Fibroblast of skin of left quadriceps (primary cell): ENCODE measurements at places on chromosomes 2 and 18.
A peak's percentile ranks its signal among the peaks of the same experiment; 100 is the strongest.

GRCh38 chr2:3010001-3010400, 367.6 kb downstream of the EIPR1 start:
- no peak for DNase-seq

DNA sequence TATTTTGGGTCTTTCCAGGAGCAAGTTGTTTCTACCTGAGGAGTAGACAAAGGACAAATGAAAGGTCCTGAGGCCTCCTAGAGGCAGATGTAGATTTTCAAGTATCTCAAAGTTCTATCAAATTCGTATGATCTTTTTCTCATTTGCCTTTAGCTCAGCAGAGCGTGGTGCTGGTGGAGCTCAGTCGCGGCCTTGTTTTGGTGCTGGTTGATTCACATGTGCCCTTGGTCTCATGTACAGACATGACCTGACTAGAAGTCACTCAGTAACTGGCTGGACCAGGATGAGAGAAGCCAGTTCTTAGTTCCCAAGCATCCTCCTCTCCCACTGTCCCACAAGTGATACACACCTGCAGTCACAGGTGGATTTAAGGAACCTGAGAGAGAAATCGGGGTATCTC, 264.0 kb downstream of the PRKCE start:
- DNase-seq = no peak

- DNase-seq = no peak
Observed at GRCh38 chr2:33502025-33502424, 25.6 kb downstream of the RASGRP3 start.

- DNase-seq = peak; percentile 87
Observed at GRCh38 chr2:36486521-36487044, 111.4 kb downstream of the FEZ2 start.

DNA sequence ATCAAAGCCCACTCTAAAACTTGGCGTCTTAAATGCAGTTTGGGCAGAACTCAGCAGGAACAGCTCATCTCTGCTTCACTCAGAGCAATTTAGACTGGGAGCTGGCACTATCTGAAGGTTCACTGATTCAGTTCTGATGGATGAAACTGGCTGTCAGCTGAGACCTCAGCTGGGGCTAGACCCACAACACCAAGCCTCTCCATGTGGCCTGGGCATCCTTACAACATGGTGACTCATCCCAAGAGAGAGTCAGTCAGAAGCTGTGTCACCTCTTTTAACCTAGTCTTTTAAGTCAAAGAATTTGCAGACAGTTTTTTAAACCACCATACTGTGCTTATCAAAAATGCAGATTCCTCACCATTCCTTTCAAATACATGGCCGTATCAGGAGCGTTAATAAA, 62.6 kb upstream of the ZNF397 start:
- DNase-seq = no peak

DNA sequence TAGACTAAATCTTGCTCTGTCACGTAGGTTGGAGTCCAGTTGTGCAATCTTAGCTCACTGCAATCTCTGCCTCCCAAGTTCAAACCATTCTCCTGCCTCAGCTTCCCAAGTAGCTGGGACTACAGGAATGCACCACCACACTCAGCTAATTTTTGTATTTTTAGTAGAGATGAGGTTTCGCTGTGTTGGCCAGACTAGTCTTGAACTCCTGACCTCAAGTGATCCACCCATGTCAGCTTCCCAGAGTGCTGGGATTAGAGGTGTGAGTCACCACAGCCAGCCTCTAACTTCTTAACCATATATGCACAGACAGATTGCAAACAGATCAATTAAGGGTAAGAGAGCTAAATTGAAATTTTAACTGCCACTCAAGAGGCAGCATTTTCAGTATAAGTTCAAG, 22.1 kb upstream of the CNGA3 start:
- DNase-seq = no peak

GRCh38 chr2:83470928-83471327, 988.2 kb downstream of the SUCLG1 start:
- no peak for DNase-seq

GRCh38 chr2:234425639-234426603, 71.0 kb downstream of the ARL4C start:
- DNase-seq = no peak

- DNase-seq = no peak
Observed at GRCh38 chr18:8623549-8624106, 14.4 kb downstream of the RAB12 start.

- no peak for DNase-seq
Observed at GRCh38 chr18:12645751-12646203, 12.1 kb downstream of the SPIRE1 start.

DNA sequence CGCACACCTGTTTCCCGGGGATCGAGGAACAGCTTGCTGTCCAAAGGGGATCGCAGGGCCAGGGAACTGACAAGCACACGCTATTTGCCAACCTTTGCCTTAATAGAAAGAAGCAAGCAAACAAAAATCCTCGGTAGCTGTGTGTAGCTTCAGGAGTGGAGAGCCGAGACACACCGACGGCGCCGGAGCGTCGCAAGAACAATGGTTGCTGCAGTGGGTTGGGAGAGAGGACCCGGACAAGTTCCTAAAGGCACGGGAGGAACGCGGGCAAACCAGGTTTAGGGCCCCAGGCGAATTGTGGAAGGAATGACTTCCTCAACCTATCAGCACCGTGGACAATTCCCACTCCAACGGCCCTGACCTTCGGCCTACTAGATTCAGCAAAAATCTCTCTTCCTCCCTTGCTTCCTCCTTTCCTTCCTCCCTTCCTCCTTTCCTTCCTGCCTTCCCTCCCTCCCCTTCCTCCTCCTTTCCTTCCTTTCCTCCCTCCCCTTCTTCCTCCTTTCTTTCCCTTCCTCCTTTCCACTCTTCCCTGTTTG, 4.9 kb upstream of the NEUROD1 start:
- no peak for DNase-seq

- no peak for DNase-seq
Observed at GRCh38 chr2:8659092-8659734, 22.6 kb upstream of the ID2 start.

DNA sequence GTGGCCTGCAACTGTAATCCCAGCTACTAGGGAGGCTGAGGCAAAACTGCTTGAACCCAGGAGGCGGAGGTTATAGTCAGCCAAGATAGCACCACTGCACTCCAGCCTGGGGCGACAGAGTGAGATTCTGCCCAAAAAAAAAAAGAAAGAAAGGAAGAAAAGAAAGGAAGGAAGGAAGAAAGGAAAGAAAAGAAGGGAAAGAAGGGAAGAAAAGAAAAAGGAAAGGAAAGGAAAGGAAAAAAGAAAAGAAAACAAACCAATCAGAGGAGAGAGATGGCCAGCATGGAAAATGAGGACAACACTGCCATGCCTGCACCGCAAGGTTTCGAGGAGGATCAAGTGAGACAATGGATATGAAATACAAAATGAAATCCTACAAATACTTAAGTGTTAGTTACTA, 34.7 kb downstream of the NOL10 start:
- no peak for DNase-seq

DNA sequence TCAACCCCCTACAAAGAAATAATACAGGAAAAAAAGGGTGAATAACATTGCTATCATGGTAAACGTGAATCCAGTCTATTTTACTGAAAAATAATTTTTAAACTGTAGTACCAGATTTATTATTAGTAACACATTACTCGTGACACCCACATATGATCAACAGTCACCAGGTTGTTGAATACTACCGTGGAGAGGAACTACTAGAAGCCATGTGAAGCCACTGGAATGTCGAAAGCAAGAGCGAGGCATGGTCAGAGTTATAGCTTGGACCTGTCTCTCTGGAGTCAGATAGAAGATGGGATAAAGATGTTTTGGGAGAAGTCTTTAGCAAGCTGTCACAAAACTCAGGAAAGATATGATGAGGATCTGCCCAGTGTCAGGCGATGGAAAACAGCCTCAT, 63.2 kb upstream of the EPB41L3 start:
- DNase-seq = no peak

- DNase-seq = no peak
Observed at GRCh38 chr2:72271276-72271614, 123.6 kb upstream of the CYP26B1 start.

DNA sequence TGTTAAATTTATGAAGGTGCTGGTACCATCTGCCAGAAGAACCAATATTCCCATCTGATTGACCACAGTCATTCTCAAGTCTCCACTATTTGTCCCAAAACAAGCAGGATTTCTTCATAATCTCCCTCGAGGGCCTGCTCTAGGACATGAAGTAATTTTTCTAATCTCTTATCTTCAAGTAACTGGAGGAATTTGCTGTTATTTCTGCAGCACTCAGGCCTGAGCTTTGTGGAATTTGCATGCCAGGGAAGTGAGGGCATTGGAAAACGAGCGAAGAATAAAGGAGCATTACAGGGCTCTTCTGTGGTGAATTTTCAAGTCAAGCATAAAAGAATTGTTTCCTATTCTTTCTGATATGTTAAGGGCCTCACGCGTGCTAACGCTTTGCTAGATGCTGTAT, 161.2 kb upstream of the EPAS1 start:
- no peak for DNase-seq

GRCh38 chr2:143524119-143524553, 394.9 kb downstream of the ARHGAP15 start:
- peak; percentile 55 for DNase-seq

DNA sequence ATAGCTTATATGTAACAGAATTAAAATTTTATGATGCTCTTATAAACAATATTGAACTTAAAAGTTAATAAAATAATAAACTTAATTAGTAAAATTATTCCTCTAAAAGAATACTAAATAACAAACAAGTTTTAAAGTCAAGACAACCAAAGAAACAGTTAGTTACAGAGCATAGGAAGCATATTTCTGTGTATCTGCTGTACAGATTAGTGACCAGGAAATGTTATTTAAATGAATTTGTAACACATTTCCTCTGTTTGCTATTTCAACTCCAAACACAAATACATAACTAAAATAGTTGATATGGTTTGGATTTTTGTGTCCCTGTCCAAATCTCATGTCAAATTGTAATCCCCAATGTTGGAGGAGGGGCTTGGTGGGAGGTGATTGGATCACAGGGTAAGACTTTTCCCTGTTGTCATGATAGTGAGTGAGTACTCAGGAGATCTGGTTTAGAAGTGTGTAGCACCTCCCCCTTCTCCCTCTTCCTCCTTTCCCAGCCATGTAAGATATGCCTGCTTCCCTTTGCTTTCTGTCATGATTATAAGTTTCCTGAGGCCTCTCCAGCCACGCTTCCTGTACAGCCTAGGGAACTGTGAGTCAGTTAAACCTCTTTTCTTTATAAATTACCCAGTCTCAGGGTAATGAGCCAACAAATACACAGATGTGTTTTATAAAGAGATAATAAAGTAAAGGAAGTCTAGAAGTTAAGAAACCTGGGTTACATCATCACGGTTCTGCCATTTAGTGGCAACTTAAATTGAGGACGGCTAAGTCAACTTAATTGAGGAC, 51.8 kb downstream of the ROCK2 start:
- no peak for DNase-seq

DNA sequence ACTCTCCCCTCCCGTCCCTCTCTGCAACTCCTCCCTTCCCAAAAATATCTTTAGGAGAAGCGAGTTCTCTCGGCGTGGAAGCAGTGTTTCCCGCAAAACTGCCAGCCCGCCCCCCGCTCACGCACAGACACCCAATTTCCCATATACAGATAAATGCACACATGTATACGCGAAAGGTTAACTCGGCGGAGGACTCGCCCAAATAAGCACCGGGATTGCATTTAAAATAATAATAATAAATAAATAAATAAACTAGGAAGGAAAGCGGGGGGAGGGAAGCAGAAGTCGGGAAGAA, 70.0 kb upstream of the PSMD14 start:
- no peak for DNase-seq

DNA sequence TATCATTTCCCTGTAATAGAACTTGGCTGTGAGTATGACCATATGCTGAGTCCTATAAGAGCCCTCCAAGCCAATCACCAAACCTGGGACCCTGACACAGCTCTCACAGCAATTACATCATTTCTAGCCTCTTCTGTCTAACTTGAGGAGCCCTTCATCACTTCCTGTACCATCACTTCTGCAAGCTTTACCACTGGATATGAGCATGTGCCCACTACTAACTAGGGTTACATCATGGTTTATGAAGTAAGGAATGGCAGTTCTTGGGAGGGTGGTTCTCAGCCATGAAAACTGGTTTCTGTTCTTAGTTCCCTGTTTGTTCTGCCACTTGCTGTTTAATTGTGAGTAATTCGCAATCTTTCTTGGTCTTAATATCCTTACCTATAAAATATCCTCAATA, 31.0 kb upstream of the EPB41L3 start:
- DNase-seq = no peak

- DNase-seq = no peak
Observed at GRCh38 chr2:8534729-8535468, 147.0 kb upstream of the ID2 start.

DNA sequence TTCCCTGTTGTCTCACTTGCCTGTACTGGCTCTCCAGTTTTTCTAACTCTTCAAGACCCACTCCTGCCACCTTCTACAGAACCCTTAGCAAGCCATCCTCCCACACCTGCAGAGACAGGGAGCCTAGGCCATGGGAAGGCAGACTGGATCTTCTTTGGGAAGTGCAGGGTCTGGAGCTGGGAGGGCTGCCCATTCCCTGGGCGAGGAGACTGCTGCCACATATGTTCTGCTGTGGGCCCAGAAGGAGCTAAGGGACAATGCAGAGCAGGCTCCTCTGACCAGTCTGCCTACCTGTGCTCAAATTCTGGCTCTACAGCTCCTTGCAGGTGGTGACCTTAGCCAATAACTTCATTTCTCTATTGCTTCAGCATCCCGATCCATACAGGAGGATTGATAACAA, 152.1 kb upstream of the CELF4 start:
- DNase-seq = no peak
